ENCODE measurements at places on chromosomes 7 and 10.
A peak's percentile ranks its signal among the peaks of the same experiment; 100 is the strongest.

DNA sequence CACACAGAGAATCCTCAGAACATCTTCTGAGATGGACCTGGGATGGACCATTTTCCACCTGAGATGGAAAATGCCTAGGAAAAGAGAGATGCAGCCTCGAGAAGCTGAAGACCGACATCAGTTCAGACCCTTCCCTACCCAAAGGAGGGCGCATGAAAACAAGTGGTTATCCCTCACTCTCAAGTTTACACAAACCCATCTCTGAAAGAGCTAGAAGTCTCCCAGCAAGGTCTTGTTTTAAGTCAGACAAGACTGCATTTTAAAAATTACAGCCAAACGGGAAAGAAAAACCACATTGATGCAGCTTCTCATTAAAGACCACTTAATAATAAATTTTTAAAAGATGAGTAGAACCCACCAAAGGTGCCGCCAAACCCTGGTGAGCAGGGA lies 1.3 kb downstream of the RAPGEF5 start:
- no peak for DNase-seq

- DNase-seq = no peak
Observed at GRCh38 chr7:139589474-139589873, 66.0 kb downstream of the CLEC2L start.

GRCh38 chr10:47364366-47364765 lies 16.2 kb downstream of the RBP3 start:
- no peak for DNase-seq

GRCh38 chr7:82729172-82730030 lies 285.8 kb upstream of the CACNA2D1 start:
- DNase-seq = peak; percentile 42

DNA sequence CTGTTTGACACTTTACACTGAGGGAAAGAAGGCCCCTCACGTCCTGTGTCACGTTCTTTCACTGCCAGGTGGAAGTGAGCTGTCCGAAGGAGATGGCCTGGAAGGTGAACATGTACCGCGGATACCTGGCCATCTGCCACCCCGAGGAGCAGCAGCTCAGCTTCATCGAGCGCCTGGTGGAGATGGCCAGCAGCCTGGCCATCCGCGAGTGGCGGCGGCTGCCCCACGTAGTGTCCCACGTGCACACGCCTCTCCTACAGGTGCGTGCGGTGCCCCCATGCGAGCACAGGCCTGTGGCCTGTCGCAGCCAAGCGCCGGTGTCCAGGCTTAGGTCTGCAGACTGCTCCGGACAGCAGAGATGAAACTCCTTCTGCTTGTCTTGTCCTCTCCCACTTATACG lies 103.4 kb downstream of the TRRAP start:
- no peak for DNase-seq

DNA sequence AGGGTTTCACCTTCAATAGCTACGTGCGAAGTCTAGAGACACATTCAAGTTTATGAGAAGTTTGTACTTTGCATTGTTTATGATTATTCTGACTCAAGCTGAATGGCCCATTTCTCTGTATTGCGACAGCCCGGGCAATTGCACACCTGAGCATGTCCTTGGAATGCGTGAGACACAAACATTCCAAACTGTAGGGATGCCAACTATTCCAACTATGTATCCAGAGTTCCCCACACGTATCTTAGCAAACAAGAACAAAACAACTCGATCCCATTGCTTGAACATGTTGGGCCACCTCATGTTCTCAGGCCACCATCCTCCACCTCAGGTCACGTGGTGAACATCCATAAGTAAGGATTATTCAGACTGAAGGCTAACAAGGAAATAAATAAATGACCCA lies 51.4 kb upstream of the EGFR start:
- no peak for DNase-seq

All from natural killer cell (primary cell).